Dermis blood vessel endothelial cell (primary cell): ENCODE measurements at places on chromosomes 16 and 17. TPM values are rescaled to one million over a fixed set of nuclear protein-coding genes. Genes with fewer than 3 reads are reported as not detected.

MEFV gene
- total RNA-seq: under 0.01 and 0.05 TPM in 2 replicates

CES4A gene
- total RNA-seq: 1.4 and 1.7 TPM in 2 replicates

TUBD1 gene
- 8.7 and 8.9 TPM in 2 replicates for total RNA-seq

GNAO1 gene
- total RNA-seq: under 0.01 TPM in 1 of 2 replicates, not detected in the other

GCGR gene
- total RNA-seq: 0.17 TPM in 1 of 2 replicates, not detected in the other

MYL11 gene
- not detected in 2 replicates for total RNA-seq

PPP1R27 gene
- total RNA-seq: not detected in 2 replicates

SNN gene
- 34.4 and 56.7 TPM in 2 replicates for total RNA-seq

ITGAL gene
- total RNA-seq: not detected in 2 replicates

CLEC10A gene
- 0.60 and 1.5 TPM in 2 replicates for total RNA-seq

PYY gene
- not detected in 2 replicates for total RNA-seq

C17orf107 gene
- total RNA-seq: 0.68 and 1.1 TPM in 2 replicates

ZNF652 gene
- total RNA-seq: 11.4 and 15.9 TPM in 2 replicates

ST6GALNAC2 gene
- 0.28 and 0.51 TPM in 2 replicates for total RNA-seq

ZP2 gene
- 0.23 TPM in 1 of 2 replicates, not detected in the other for total RNA-seq

CCL5 gene
- 0.17 TPM in 1 of 2 replicates, not detected in the other for total RNA-seq

FAM117A gene
- 15.5 and 25.4 TPM in 2 replicates for total RNA-seq

TMEM235 gene
- 0.51 and 0.84 TPM in 2 replicates for total RNA-seq

MT1E gene
- 13.8 and 103 TPM in 2 replicates for total RNA-seq

C17orf50 gene
- not detected in 2 replicates for total RNA-seq

SLC5A10 gene
- total RNA-seq: not detected in 2 replicates

WWP2 gene
- total RNA-seq: 25.4 and 39.0 TPM in 2 replicates

ATP2A3 gene
- 0.23 TPM in 1 of 2 replicates, not detected in the other for total RNA-seq

HAPSTR1 gene
- 70.1 and 81.4 TPM in 2 replicates for total RNA-seq

ANKRD40CL gene
- total RNA-seq: not detected in 2 replicates

CFAP52 gene
- total RNA-seq: not detected in 2 replicates

KRTAP4-7 gene
- not detected in 2 replicates for total RNA-seq

HAGH gene
- 76.5 and 89.2 TPM in 2 replicates for total RNA-seq

AGRP gene
- not detected in 2 replicates for total RNA-seq

RNF151 gene
- total RNA-seq: not detected in 2 replicates

MYH8 gene
- total RNA-seq: not detected in 2 replicates

KRT31 gene
- not detected in 2 replicates for total RNA-seq

SMIM5 gene
- total RNA-seq: 0.09 TPM in 1 of 2 replicates, not detected in the other

PHOSPHO1 gene
- total RNA-seq: 0.14 TPM in 1 of 2 replicates, not detected in the other

TBC1D3G gene
- not detected in 2 replicates for total RNA-seq

CORO1A gene
- 1.9 and 4.7 TPM in 2 replicates for total RNA-seq

TCAP gene
- total RNA-seq: 0.60 and 0.68 TPM in 2 replicates

NOS2 gene
- 0.34 and 0.60 TPM in 2 replicates for total RNA-seq

PPP1R9B gene
- 35.2 and 45.8 TPM in 2 replicates for total RNA-seq

CDK5R1 gene
- 1.4 and 1.9 TPM in 2 replicates for total RNA-seq

FBXW10 gene
- total RNA-seq: not detected in 2 replicates

RCVRN gene
- total RNA-seq: not detected in 2 replicates

CDH16 gene
- 0.65 and 1.2 TPM in 2 replicates for total RNA-seq

GAST gene
- not detected in 2 replicates for total RNA-seq

KCNG4 gene
- total RNA-seq: not detected in 2 replicates

CSH2 gene
- total RNA-seq: not detected in 2 replicates

PRAC2 gene
- not detected in 2 replicates for total RNA-seq

NTN1 gene
- total RNA-seq: 0.68 and 0.84 TPM in 2 replicates

NME4 gene
- 42.2 and 55.7 TPM in 2 replicates for total RNA-seq

GSE1 gene
- 27.5 and 28.8 TPM in 2 replicates for total RNA-seq

SERPINF2 gene
- total RNA-seq: 0.05 and 0.17 TPM in 2 replicates

CPHXL2 gene
- not detected in 2 replicates for total RNA-seq

TBC1D3K gene
- not detected in 2 replicates for total RNA-seq

CCDC92B gene
- total RNA-seq: 0.05 TPM in 1 of 2 replicates, not detected in the other

GPR142 gene
- total RNA-seq: 0.09 and 0.68 TPM in 2 replicates

TGFB1I1 gene
- total RNA-seq: 37.4 and 51.2 TPM in 2 replicates

RUNDC3A gene
- under 0.01 TPM in 1 of 2 replicates, not detected in the other for total RNA-seq

SLC35G6 gene
- not detected in 2 replicates for total RNA-seq
